ENCODE measurements at places on chromosomes 11 and 22. TPM values are rescaled to one million over a fixed set of nuclear protein-coding genes. Genes with fewer than 3 reads are reported as not detected.

- DNase-seq, result no peak
These were observed 120.4 kb upstream of the RAG2 start for GRCh38 chr11:36718451-36718850.

- no peak for DNase-seq
These were observed 32.2 kb upstream of the OAF start for GRCh38 chr11:120178561-120179056.

DNA sequence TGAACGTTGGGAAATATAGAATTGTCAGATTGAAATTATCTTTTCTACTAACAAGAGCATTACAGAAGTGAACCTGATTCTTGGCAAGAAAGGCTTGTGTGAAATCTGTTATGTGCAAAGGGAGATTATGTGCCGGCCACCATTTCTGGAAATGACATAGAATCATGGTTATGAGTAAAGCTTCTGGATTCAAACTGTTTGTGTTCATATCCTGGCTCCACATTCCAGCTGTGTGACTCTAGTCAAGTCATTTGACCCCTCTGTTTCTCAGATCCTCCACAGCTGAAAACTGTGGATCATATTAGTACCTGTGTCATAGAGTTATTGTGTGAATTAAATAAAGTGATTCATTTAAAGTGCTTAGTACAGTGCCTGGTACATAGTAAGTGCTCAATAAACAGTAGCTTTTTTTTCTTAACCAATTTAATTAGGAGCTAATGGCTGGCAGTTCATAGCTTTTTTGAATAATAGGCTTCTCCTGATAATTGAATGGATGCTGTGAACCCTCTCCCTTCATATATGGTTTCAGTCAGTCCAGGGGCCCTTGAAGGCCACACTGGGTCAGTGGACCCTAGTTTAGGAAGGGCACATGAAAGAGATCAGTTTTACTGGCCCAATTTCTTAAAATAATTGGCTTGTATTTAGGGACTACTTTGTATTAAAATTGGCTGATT lies 34.6 kb downstream of the EHF start:
- DNase-seq, result no peak

DNA sequence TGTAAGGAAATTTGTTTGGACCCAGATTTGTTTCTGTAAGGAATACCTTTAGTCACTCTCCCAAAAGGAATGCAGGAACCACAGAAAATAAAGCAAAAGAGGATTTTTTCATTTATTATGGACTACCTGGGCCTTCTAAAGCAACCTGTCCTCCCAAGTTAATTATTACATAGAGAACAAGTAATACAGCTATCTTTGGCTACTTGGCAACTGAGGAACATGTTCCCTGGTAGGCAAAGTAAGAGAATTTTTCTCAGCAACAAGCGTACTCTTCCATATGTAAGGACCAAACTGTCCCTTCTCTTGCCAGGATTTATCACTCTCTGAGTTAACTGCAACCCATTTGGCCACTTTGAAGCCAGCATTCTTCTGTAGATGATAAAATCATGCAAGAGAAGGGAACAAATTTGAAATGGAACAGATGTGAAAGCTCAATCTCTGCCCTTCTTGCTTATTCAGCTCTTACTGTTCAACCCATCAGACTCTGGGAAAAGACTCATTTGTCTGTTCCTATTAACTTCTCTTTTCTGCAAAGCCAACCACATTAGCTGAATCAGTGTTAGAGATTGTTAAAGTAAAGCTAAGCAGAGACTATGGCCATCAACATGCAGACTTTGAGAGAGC lies 190.2 kb downstream of the SWAP70 start:
- no peak for DNase-seq

POU2AF3 gene
- 11.4 TPM for polyA plus RNA-seq

EHF gene
- not detected for polyA plus RNA-seq

GRCh38 chr11:120181376-120181975 lies 29.4 kb upstream of the OAF start:
- DNase-seq, result no peak

- DNase-seq, result no peak
These were observed 3.3 kb downstream of the PLEKHA7 start for GRCh38 chr11:17010851-17011420.
